Stimulated activated CD8-positive, alpha-beta memory T cell treated with anti-CD3 and anti-CD28 coated beads, Interleukin-2, amount 100 ng/mL, for 1 hour (primary cell): ENCODE measurements at places on chromosomes 6 and 20.

DNA sequence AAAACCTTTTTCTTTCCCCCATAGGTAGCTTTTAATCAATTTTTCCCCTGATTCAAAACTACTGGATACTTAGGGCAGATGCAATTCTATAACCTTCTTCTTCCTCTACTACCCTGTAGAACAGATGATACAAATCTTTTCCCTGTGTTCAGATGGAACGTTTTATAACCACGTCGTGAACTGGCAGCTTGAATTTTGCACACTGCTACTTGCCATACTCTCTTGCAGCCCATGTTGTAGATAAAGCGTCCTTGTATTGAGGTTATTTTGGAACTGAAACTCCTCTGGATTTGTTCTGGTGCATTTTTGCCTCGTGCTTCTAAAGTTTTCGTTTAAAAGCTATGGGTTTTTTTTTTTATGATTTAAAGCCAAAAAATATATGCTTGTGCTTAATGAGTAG, 440.2 kb downstream of the RFPL4B start:
- DNase-seq: no peak

GRCh38 chr20:51910321-51911050, 108.2 kb upstream of the SALL4 start:
- DNase-seq: no peak

GRCh38 chr6:32815996-32816395, 806 bp downstream of the HLA-DOB start:
- no peak for DNase-seq

- no peak for DNase-seq
Measured at GRCh38 chr6:106783640-106784566, 154.5 kb downstream of the QRSL1 start.

DNA sequence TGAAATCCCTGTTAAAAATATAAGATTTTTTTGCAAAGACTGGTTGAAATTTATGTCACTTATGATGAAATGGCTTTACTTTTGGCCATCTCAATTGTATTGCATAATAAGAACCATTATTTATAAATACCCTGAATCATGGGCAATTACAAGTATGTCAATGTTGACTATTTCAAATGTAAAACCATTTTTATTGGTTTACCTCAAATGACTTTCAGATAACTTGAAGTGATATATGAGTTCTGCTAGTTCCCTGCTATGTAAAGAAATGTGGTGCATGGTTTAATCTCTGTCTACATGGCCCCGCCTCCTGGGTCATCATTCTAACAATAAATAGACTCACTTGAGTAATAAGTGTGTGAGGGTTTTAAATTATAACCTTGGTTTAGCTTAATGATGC, 275.6 kb upstream of the PREP start:
- DNase-seq: no peak

GRCh38 chr6:29451471-29452193, 5.2 kb downstream of the OR11A1 start:
- no peak for DNase-seq

- DNase-seq: no peak
Measured at GRCh38 chr20:59748619-59749191, 144.4 kb downstream of the PHACTR3 start.

DNA sequence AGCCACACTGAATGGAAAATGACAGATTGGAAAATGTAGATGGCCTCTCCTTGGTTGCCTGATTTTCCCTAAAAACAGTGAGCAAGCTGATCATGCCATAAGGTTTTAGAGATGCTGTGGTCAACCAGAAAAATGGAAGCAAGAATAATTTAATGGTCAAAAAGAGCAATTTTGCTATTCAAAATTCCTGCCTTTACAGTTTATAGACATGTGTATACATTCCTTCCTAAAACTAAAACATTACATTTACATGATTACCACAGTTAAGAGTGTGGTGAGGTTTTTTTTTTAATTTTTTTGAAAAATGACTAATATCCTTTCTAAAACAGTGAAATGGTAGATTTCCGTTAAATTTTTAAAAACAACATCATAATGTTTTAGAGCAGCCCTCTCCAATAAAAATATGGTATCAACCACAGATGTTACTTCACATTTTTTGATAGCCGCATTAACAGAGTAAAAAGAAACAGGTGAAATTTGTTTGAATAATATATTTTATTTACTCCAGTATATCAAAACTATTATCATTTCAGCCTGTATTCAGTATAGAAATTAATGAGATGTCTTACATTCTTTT, 407.0 kb upstream of the SOX4 start:
- DNase-seq: no peak

DNA sequence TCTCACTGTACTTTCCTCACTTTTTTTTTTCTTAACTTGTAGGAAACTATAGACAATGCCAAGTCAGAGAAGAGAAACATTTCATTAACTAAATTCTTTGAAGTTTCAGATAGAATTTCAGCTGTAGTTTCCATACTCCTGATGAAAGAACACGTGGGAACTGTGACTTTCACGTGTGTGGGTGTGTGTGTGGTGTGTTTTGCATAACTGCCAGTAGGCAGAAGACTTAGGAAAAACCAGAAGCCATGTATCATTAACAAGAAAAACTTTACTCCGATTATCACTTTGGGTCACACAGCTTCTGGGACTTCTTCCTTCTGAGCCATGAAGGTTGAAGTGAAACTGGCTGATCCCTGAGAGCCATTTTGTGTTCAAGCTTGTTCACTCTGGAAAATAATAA, 483.3 kb downstream of the TFAP2B start:
- DNase-seq: no peak

DNA sequence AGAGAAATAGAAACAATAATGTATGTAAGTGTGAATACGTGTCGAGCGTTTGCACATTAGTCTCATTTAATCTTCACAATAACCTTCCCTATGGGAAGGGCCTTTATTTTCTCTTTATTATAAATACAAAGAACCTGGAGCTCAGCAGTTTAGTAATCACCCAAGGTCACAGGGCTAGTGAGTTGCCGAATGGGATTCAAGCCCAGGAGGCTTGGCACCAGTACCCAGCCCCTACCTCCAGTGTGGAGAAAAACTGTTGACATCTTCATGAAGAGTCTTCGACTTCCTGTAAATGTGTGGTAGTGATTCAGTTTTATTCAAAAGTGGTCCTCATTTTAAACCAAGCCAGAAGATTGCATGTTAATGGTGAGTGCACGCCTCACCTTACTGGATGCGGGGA, 162.8 kb downstream of the SCML4 start:
- no peak for DNase-seq

- no peak for DNase-seq
Measured at GRCh38 chr6:34992376-34992775, 103.3 kb downstream of the ANKS1A start.

- no peak for DNase-seq
Measured at GRCh38 chr6:27477318-27478013, 4.6 kb upstream of the ZNF184 start.

DNA sequence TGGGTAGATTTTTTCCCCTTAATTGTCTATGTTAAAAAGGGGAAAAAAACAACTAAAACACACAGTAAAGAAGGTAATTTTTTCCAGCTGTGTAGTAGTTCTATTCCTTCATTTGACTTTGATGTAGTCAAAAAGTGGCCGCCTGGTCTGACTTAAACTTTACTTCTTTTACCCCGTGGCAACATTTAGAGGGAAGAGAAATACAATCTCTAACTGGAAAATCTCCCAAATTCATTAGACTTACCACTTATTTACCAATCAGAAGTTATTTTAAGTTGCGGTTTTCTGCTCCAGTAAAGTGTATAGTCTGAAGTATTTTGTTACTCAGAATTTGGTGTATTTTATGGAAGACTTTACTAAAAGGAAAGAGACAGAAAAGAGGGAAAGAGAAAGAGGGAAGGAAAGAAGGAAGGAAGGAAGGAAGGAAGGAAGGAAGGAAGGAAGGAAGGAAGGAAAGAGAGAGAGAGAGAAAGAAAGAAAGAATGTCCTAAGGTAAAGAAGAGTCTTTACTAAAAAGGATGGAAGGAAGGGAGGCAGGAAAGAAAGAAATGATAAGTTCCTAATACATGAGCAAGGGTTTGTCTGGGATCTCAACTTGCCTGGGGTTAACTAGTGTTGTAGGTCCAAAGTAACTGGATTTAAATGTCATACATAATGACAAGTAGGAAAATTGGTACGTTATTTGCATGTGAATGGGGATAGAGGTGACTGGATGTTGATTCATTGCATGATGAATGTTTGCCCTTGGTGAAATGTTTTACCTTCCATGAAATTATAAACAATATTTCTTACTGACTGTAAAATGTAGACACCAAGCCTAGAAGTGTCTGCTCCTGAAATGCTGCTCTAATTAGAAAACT, 135.1 kb downstream of the SAMD5 start:
- no peak for DNase-seq

- no peak for DNase-seq
Measured at GRCh38 chr6:36758516-36759147, 61.0 kb downstream of the RAB44 start.

DNA sequence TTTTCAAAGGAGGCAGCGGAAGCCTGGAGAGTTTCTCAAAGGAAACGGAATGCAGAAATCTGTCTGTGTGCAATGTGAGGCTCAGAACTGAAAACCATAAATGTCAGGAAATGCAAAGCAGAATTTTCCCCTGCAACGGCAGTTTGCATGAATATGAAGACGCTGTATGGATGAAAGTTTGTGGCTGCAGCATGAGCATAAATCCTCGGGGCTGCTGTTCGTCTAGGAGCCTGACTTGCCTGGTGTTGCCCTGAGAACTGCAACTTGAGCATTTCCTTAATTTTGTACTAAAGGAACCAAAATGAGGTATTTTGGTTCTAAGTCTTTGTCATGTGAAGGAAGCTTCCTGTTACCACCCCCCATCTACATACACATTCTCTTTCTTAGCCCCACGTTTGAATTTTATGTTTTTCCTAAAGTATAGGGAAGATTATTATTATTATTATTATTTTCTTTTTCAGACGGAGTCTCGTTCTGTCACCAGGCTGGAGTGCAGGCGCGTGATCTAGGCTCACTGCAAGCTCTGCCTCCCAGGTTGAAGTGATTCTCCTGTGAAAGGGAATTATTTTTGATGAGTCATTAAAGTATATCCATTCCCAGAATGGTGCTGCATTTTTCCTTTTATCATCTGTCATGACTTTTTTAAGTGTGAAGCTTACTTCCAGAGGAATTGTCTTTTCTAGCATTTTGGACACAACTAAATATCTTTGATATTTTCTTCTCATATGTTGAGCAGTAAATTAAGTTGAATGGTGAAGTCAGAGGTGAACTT, 33.1 kb downstream of the MTHFD1L start:
- DNase-seq: no peak

DNA sequence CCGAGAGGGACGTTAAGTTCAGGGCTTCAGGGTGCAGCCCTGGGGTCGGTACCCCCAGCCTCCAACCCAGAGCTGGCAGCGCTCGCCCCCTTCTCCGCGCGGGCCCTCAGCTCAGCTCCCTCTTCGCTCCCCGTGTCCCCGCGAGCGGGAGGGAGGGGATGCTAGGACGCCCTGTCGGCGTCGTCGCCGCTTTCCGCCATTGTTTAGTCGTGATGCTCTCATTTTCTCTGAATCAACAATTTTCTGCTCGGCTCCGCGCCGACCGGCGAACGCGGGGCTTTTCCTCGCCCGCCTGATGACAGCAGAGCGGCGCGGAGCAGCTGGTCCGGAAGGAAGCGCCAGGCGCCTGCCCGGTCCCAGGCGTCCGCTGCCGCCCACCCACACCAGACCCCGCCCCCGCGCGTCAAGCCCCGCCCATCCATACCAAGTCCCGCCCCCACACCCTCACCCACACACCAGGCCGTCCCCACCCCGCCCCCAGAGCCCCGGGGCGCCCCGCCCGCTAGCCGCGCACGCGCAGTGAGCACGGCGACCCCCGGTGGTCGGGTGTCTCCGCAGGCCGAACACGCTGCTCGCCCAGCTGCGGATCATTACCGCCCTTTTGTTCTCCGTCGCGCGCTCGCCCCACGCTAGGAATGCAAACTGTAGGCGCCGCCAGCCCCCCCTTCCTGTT, 50.1 kb upstream of the SLC32A1 start:
- peak; percentile 22 for DNase-seq

DNA sequence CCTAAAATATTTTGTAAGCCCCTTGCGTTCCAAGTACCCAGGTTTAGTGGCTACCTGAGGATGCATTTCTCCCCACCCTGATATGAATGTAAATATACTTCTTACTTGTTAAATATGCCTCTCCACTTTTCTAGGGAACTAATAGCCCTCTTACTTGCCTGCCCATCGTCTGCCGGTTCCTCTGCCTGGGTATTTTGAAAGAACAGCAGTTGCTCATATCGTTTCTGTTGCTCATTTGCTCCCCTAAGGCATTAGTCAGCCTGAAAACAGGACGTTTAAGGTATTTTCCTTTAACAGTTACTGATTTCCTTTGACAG, 141.3 kb upstream of the CARMIL1 start:
- peak; percentile 22 for DNase-seq

DNA sequence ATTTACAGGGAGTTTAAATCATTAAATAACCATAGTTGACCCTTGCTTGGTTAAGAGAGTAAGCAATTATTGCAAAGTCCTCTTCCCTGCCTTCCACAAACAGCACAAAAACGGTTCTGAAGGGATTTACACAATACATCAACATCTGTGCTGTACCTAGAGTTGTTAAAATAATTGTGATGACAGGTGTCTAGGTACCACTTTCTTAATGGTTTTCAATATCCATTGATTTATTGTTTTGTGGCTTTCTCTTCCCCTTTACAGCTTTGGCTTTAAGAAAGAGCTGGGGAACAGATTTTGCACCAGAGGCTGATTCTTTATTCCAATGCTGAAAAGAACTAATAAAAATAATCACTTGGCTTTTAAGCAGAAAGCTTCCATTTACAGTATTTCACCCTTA, 598 bp upstream of the SOX4 start:
- no peak for DNase-seq

- no peak for DNase-seq
Measured at GRCh38 chr6:157034436-157035230, 257.5 kb downstream of the ARID1B start.

GRCh38 chr6:90940812-90941481, 354.1 kb upstream of the MAP3K7 start:
- DNase-seq: no peak

- DNase-seq: no peak
Measured at GRCh38 chr6:6270948-6271535, 49.4 kb downstream of the F13A1 start.
